Kidney (tissue), 22 donors: ENCODE measurements at places on chromosomes 7 and 10. TPM values are rescaled to one million over a fixed set of nuclear protein-coding genes. Genes with fewer than 3 reads are reported as not detected.

DNA sequence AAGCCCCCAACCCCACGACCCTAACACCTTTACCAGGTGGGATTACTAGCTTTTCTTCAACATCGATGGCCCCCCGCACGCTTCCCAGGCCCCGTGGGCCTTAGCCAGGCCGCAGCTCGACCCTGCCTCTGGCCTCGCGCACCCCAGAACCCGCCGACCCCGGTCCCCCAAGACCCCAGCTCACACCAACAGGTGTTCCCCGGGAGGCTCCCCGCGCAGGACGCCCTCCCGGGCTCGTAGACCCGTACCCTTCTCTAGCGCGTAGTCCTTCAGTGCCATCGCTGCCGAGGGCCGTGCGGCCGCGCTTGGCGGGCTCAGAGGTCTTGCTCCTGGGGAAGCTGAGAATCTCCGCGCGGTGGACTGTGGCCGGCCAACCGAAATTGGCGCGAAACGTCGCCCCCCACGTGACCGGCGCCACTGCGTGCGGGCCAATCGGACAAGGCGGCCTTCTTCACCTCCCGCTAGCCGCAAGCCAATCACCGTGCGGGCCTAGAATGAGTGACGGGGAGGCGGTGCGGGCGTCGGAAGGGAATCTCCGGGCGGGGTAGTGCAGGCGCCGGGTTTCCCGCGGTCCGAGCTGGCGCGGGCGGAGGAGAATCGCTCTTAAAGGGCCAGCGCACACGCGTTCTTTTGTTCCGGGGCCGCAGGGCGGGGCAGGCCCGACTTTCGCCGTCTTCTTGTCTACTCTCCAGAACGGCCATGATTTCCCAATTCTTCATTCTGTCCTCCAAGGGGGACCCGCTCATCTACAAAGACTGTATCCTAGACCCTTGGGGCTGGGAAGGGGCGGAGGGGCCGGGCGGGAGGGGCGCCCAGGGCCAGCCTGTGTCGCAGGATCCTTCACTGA is at the start of the genes AP4M1 and MCM7:
Gene AP4M1, plus strand, starts transcription at position 628 of the 847 bp plus-strand sequence. Its CDS starts 72 bp downstream, at position 700.
Gene MCM7, minus strand, starts transcription at position 382 of the 847 bp plus-strand sequence. Its CDS starts 103 bp downstream, at position 279.
- H3K4me3 ChIP-seq = peak within 1 kb of the TSS; percentile 83
- no peaks in the 10 kb centered on the region for H3K27me3 ChIP-seq
- peaks cover 6% of the 10 kb centered on the region for H3K4me1 ChIP-seq
- H3K27ac ChIP-seq = peak within 1 kb of the TSS; percentile 89
- H3K36me3 ChIP-seq = peaks cover 40% of the 10 kb centered on the region

DNA sequence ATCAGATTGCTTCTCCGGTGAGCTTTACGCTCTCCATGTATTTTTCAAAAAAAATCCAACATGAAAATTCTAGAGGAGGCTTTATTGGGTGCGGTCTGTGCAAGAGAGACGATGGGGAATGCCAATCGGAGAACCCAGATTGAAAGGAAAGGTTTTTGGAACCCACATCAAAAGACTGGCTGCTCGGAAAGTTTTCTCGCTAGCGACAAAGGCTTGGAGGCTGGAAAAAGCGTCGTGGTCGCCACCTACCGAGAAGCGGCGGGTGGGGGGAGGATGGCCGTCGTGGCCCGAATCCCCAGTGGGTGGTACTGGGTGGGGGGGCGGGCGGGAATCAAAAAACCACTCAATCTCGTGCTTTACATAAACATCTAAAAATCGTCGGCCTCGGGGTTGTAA is 1.1 kb upstream of the GTF2I start:
- no peaks in the 10 kb centered on the region for H3K36me3 ChIP-seq
- H3K27ac ChIP-seq = peak overlapping the region; percentile 84
- peak overlapping the region; percentile 55 for H3K4me3 ChIP-seq
- H3K27me3 ChIP-seq = no peaks in the 10 kb centered on the region

GRCh38 chr10:129707406-129708388 is 240.7 kb downstream of the MGMT start:
- DNase-seq = peak; percentile 29
- H3K36me3 ChIP-seq = peaks cover 10% of the 10 kb centered on the region
- no peak overlapping the region for H3K27ac ChIP-seq

DNA sequence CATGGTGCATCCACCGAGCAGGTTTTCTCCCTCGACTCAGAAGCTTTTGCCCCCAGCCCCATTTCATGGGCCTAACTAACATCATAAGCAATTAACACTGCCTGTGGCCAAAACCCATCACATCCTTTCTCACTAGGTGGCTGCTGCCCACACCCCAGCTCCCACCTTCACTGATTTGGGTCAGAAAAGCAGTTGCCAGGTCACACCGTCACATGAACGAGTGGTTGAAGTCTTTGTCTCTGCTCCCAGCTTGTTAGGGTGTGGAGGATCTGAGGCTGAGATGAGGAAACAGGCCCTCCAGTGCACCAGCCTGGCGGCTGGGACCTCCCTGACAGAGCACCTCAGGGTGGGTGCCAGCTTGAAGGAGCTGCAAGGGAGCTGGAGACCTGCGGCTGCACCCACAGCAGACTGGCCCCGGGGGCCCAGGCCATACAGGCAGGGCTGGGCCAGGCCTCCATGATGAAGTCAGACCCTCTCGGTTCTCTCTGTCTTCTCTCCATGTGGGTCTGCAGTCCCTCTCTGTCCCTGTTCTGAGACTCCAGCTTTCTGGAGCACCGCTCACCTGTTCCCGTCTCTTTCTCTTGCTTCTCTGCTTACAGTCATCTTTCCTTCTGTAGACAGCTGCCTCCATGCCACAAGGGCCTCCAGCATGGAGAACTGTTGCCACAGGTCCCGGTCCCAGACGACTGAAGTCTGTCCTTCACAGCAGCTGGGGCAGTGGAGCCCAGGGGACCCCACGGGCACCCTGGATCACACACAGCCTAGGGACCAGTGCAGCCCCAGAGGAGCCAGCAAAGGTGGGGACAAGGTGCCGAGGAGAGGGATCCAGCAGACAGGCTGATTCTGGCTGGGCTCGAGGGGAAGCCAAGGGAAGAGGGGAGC is 13.8 kb upstream of the INPP5A start:
- no peaks in the 10 kb centered on the region for H3K4me1 ChIP-seq
- H3K4me3 ChIP-seq = no peak overlapping the region
- no peak overlapping the region for H3K27ac ChIP-seq
- no peaks in the 10 kb centered on the region for H3K27me3 ChIP-seq
- no peaks in the 10 kb centered on the region for H3K36me3 ChIP-seq

DNA sequence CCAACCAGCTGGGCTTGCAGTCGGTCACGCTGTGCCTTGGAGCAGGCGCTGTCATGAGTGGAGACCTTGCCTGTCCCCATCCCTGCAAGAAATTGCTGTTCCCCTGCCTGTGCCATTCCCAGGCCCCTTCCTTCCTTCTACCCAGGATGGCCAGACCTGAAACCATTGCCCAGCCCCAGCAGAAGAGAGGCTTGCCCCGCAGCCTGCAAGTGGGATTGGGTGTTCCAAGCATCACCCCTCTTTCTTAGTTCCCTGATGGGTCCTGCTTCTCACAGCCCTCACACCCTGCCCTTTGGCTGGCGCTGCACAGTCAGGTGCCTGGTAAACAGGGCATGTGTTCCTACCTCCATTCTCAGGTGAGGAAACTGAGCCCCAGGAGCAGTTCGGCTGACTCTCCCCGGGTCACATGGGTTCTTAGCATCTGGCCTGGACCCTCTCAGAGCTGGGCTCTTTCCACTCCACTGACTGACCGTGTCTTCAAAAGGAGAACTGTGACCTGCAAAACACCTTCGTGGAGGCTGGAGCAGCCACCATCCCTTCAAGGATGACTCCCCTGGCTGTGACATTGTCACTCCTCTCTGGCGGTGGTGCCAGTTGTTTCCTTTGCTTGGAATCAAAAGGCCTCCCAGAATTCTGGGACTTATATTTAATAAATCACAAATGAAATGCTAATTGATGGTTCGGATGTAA is 41.9 kb upstream of the PDCD4 start:
- no peaks in the 10 kb centered on the region for H3K36me3 ChIP-seq
- peaks cover 7% of the 10 kb centered on the region for H3K4me1 ChIP-seq

DNA sequence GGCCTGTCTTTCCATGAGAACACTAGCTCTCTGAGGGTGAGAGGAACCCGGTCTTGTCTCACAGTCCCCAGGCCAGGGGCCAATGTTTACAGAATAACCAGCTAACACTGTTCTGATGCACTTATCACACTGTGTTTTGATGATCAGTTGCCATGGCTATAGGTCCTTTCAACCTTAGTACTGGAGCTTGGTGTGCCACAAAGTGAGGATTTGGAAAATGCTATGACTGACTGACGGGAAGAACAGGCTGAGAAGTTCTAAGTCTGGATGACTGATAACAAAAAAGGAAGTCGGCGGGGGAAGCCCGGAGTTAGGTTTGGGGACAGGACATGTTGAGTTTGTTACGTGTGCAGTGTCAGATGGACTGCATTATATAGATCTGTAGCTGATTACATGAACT is 141.8 kb downstream of the CTTNBP2 start:
- H3K27me3 ChIP-seq = no peaks in the 10 kb centered on the region
- H3K27ac ChIP-seq = no peak overlapping the region
- DNase-seq = no peak

GRCh38 chr7:104123786-104124185 is 84.0 kb downstream of the ORC5 start:
- no peak overlapping the region for H3K4me3 ChIP-seq
- no peak for DNase-seq
- H3K27me3 ChIP-seq = no peaks in the 10 kb centered on the region
- H3K27ac ChIP-seq = no peak overlapping the region

GRCh38 chr10:130652544-130652943 is 516.4 kb downstream of the GLRX3 start:
- no peaks in the 10 kb centered on the region for H3K4me1 ChIP-seq
- no peak overlapping the region for H3K27ac ChIP-seq
- H3K4me3 ChIP-seq = no peak overlapping the region

- H3K27ac ChIP-seq = no peak overlapping the region
- DNase-seq = no peak
- no peaks in the 10 kb centered on the region for H3K4me1 ChIP-seq
- H3K4me3 ChIP-seq = no peak overlapping the region
- H3K36me3 ChIP-seq = no peaks in the 10 kb centered on the region
Measured at GRCh38 chr7:49596701-49597491, 176.5 kb upstream of the VWC2 start.

DNA sequence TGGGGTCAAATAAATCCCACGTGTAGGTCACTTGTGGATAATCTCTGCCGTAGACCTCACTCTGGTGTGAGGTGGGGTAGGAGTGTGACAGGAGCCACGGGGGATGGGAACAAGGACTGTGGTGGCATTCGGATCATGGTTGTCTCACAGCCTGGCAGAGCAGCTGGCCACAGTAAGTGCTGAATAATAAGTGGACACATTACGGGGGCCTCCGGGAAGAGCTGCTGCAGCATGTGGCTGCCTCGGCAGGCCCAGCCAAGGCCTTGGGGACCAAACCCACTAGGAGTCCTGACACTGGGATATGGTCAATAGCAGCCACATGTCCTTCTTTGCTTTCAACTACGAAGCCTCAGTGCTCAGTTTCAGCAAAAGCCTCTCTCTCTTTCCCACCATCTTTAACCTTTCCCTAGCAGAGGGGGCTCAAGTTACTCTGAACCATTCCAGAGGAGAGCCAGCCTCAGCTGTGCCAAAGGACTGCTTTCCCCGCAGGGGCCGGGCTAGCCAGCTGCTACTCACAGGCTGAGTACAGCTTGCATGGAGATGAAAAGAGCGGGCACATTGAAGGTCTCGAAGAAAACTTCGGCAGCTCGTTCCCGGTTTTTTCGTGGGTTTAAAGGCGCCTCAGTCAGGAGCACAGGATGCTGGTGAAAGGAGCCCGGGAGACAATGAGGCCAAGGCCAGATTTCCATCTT is 17.3 kb downstream of the ACTR1A start:
- peaks cover 73% of the 10 kb centered on the region for H3K36me3 ChIP-seq
- no peak overlapping the region for H3K4me3 ChIP-seq
- no peaks in the 10 kb centered on the region for H3K27me3 ChIP-seq
- no peak overlapping the region for H3K27ac ChIP-seq
- DNase-seq = no peak
- H3K4me1 ChIP-seq = no peaks in the 10 kb centered on the region

- DNase-seq = no peak
- peaks cover 21% of the 10 kb centered on the region for H3K4me1 ChIP-seq
- no peaks in the 10 kb centered on the region for H3K27me3 ChIP-seq
- H3K27ac ChIP-seq = no peak overlapping the region
- no peak overlapping the region for H3K4me3 ChIP-seq
Measured at GRCh38 chr7:158821171-158822031, 7.9 kb downstream of the ESYT2 start.

GRCh38 chr7:38716397-38716796 is 85.2 kb upstream of the AMPH start:
- no peak overlapping the region for H3K27ac ChIP-seq
- H3K4me1 ChIP-seq = no peaks in the 10 kb centered on the region
- H3K27me3 ChIP-seq = no peaks in the 10 kb centered on the region
- H3K4me3 ChIP-seq = no peak overlapping the region
- no peaks in the 10 kb centered on the region for H3K36me3 ChIP-seq
- no peak for DNase-seq

DNA sequence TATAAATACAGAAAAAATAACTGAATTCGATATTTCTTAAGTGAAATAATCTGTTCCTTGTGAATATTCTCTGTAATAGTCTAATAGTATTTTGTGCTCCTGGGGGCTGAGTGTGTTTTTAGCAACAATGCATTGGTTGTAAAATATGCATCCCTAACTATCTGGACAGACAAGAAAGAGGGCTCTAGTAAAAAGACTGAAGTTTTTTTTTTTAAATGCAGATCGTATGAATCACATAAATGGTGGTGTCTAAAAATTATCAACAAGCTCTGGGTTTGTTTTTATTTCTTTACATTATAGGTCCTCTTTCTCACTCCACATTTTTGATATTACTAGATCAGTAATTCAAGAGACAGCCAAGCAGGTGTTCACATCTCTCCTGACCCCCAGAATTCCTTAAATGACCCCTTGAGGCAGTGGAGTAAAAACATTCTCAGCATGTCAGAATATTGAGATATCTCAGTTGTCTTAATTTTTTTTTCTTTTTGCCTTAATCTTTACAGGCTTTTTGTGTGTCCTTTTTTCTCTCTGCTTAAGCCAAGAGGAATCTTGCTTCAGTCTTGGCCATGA is 18.2 kb downstream of the ARID5B start:
- H3K27me3 ChIP-seq = no peaks in the 10 kb centered on the region
- no peak for DNase-seq
- no peaks in the 10 kb centered on the region for H3K36me3 ChIP-seq
- no peak overlapping the region for H3K27ac ChIP-seq

DNA sequence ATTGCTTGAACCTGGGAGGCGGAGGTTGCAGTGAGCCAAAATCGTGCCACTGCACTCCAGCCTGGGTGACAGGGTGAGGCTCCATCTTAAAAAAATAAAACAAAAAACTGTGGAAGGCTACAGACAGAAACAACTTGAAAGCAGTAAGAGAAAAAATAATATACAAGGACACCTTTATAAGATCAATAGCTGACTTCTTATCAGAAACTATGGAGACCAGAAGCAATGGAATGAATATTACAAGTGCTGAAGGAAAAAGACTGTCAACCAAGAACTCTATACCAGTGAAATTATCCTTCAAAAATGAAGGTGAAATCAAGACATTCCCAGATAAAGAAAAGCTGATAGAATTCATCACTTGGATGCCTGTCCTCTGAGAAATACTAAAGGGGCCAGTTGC is 49.0 kb downstream of the RBAK start:
- no peaks in the 10 kb centered on the region for H3K27me3 ChIP-seq
- no peak overlapping the region for H3K27ac ChIP-seq
- no peak for DNase-seq
- H3K36me3 ChIP-seq = no peaks in the 10 kb centered on the region
- H3K4me1 ChIP-seq = no peaks in the 10 kb centered on the region

- no peak overlapping the region for H3K27ac ChIP-seq
- no peaks in the 10 kb centered on the region for H3K27me3 ChIP-seq
- DNase-seq = no peak
- H3K4me3 ChIP-seq = no peak overlapping the region
- H3K36me3 ChIP-seq = no peaks in the 10 kb centered on the region
Measured at GRCh38 chr7:49927631-49928030, 154.2 kb downstream of the VWC2 start.

- H3K27me3 ChIP-seq = no peaks in the 10 kb centered on the region
- no peak for DNase-seq
- H3K36me3 ChIP-seq = no peaks in the 10 kb centered on the region
Measured at GRCh38 chr10:73862011-73862410, 12.3 kb downstream of the CAMK2G start.

Gene LARP4B
- total RNA-seq = 96.6 TPM

Gene FAM24B
- 3.8 TPM for total RNA-seq
